ENCODE measurements at places on chromosomes 7 and 10. TPM values are rescaled to one million over a fixed set of nuclear protein-coding genes. Genes with fewer than 3 reads are reported as not detected.

The GLI3 gene
- not detected for total RNA-seq

The ANKMY2 gene
- total RNA-seq, result 10.3 TPM

The GIMAP4 gene
- 335 TPM for total RNA-seq

The CRPPA gene
- total RNA-seq, result 0.58 TPM

The PDLIM1 gene
- 17.4 TPM for total RNA-seq

The DRGX gene
- total RNA-seq, result not detected

GRCh38 chr7:34013421-34013820 lies 108.1 kb downstream of the BMPER start:
- H3K27me3 ChIP-seq, result no peaks in the 10 kb centered on the region
- H3K27ac ChIP-seq, result no peak overlapping the region
- no peak overlapping the region for H3K4me3 ChIP-seq
- no peak for DNase-seq
- H3K4me1 ChIP-seq, result no peaks in the 10 kb centered on the region
- H3K36me3 ChIP-seq, result no peaks in the 10 kb centered on the region

- peaks cover 26% of the 10 kb centered on the region for H3K36me3 ChIP-seq
- no peak overlapping the region for H3K27ac ChIP-seq
- DNase-seq, result no peak
- no peaks in the 10 kb centered on the region for H3K27me3 ChIP-seq
Measured at GRCh38 chr10:18610517-18610916, 40.9 kb downstream of the NSUN6 start.

DNA sequence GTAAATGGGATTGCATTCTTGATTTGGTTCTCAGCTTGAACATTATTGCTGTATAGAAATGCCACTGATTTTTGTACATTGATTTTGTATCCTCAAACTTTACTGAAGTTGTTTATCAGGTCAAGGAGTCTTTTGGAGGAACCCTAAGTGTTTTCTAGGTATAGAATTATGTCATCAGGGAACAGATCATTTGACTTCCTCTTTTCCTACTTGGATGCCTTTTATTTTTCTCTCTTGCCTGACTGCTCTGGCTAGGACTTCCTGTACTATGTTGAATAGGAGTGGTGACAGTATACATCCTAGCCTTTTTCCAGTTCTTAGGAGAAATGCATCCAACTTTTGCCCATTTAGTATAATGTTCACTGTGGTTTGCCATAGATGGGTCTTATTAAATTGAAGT lies 48.8 kb downstream of the ANXA8 start:
- no peak overlapping the region for H3K4me3 ChIP-seq
- no peaks in the 10 kb centered on the region for H3K4me1 ChIP-seq
- H3K27me3 ChIP-seq, result peaks cover 42% of the 10 kb centered on the region

DNA sequence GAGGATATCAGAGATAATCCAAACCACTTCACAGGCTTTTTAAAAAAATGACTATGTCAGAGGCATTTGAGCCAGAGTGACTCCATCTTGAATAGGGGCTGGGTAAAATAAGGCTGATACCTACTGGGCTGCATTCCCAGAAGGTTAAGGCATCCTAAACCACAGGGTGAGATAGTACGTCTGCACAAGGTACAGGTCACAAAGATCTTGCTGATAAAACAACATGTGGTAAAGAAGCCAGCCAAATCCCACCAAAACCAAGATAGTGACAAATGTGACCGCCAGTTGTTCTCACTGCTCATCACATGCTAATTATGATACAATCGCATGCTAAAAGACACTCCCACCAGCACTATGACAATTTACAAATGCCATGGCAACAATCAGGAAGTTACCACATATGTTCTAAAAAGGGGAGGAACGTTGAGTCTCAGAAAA lies 177.5 kb downstream of the RAPGEF5 start:
- no peak for DNase-seq
- peaks cover 17% of the 10 kb centered on the region for H3K4me1 ChIP-seq
- no peak overlapping the region for H3K4me3 ChIP-seq
- H3K27ac ChIP-seq, result no peak overlapping the region

GRCh38 chr7:2523941-2524807 lies 4.6 kb downstream of the LFNG start:
- no peak for DNase-seq
- H3K4me1 ChIP-seq, result peaks cover 42% of the 10 kb centered on the region
- no peaks in the 10 kb centered on the region for H3K27me3 ChIP-seq

- DNase-seq, result no peak
- H3K36me3 ChIP-seq, result no peaks in the 10 kb centered on the region
- peaks cover 7% of the 10 kb centered on the region for H3K27me3 ChIP-seq
- peaks cover 8% of the 10 kb centered on the region for H3K4me1 ChIP-seq
Measured at GRCh38 chr7:4052130-4052529, 630.0 kb upstream of the FOXK1 start.

DNA sequence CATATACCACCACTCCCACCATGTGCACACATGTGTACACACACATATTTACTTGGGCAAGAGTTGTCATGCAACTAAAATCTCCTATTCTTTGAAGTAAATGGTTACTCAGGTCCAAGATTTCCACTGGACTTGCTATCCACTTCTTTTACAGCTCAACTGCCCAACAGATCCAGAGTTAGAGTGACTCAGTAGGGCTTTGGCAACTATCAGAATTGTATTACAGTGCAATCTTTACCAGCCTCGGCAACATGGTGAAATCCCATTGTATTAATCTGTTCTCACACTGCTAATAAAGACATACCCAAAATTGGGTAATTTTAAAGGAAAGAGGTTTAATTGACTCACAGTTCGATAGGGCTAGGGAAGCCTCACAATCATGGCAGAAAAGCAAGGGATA lies 51.9 kb upstream of the ABLIM1 start:
- peaks cover 23% of the 10 kb centered on the region for H3K27me3 ChIP-seq
- DNase-seq, result no peak
- no peak overlapping the region for H3K4me3 ChIP-seq
- no peaks in the 10 kb centered on the region for H3K4me1 ChIP-seq
- H3K27ac ChIP-seq, result no peak overlapping the region

DNA sequence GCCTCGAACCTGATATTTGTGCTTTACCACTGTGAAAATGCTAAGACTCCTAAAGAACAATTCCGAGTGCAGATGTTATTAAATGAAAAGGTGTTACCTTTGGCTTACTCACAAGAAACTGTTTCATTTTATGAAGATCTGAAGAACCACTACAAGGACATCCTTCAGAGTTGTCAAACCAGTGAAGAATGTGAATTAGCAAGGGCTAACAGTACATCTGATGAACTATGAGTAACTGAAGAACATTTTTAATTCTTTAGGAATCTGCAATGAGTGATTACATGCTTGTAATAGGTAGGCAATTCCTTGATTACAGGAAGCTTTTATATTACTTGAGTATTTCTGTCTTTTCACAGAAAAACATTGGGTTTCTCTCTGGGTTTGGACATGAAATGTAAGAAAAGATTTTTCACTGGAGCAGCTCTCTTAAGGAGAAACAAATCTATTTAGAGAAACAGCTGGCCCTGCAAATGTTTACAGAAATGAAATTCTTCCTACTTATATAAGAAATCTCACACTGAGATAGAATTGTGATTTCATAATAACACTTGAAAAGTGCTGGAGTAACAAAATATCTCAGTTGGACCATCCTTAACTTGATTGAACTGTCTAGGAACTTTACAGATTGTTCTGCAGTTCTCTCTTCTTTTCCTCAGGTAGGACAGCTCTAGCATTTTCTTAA lies 47.7 kb downstream of the MINPP1 start:
- H3K36me3 ChIP-seq, result peaks cover 8% of the 10 kb centered on the region
- no peak for DNase-seq
- no peaks in the 10 kb centered on the region for H3K4me1 ChIP-seq
- no peak overlapping the region for H3K27ac ChIP-seq

- H3K36me3 ChIP-seq, result no peaks in the 10 kb centered on the region
- no peak overlapping the region for H3K4me3 ChIP-seq
- peaks cover 5% of the 10 kb centered on the region for H3K27me3 ChIP-seq
- H3K4me1 ChIP-seq, result peaks cover 7% of the 10 kb centered on the region
- no peak overlapping the region for H3K27ac ChIP-seq
Measured at GRCh38 chr10:23157239-23157681, 34.9 kb upstream of the PTF1A start.

DNA sequence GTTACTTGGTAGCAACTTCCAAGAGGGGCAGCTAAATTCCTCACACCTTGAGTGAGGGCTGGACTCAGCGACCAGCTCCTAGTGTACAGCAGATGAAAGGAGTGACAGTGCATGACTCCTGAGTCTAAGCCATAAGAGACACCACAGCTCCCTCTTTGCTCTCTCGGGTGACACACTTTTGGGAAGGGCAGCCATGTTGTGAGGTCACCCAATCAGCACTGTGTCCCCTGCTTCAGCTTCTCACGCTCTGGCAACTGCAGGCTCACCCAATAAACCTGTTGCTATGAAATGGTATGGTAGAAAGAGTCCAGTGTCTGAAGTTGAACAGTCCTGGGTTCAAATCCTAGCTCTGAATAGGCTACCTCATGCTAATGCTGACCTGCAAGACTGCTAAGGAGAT lies 20.9 kb downstream of the TMEM130 start:
- no peaks in the 10 kb centered on the region for H3K36me3 ChIP-seq
- H3K27ac ChIP-seq, result no peak overlapping the region
- H3K4me1 ChIP-seq, result no peaks in the 10 kb centered on the region
- H3K27me3 ChIP-seq, result no peaks in the 10 kb centered on the region
- DNase-seq, result no peak

- H3K36me3 ChIP-seq, result peaks cover 7% of the 10 kb centered on the region
- H3K4me3 ChIP-seq, result no peak overlapping the region
- H3K4me1 ChIP-seq, result peaks cover 12% of the 10 kb centered on the region
- DNase-seq, result no peak
Measured at GRCh38 chr10:77970869-77971803, 44.6 kb upstream of the DLG5 start.

- no peak for DNase-seq
- peaks cover 2% of the 10 kb centered on the region for H3K36me3 ChIP-seq
- no peak overlapping the region for H3K27ac ChIP-seq
- H3K4me3 ChIP-seq, result no peak overlapping the region
- no peaks in the 10 kb centered on the region for H3K4me1 ChIP-seq
Measured at GRCh38 chr7:48052748-48053147, 17.4 kb downstream of the C7orf57 start.

- H3K36me3 ChIP-seq, result no peaks in the 10 kb centered on the region
- no peaks in the 10 kb centered on the region for H3K4me1 ChIP-seq
- H3K27me3 ChIP-seq, result peaks cover 2% of the 10 kb centered on the region
Measured at GRCh38 chr10:13404791-13405190, 56.7 kb upstream of the SEPHS1 start.
